ENCODE measurements at places on chromosomes 3 and 15. TPM values are rescaled to one million over a fixed set of nuclear protein-coding genes. Genes with fewer than 3 reads are reported as not detected.
A peak's percentile ranks its signal among the peaks of the same experiment; 100 is the strongest.

TIMP4 gene
- total RNA-seq, result 48.0 TPM

BBX gene
- 76.8 TPM for total RNA-seq

SLCO3A1 gene
- 12.5 TPM for total RNA-seq

IL16 gene
- 34.9 TPM for total RNA-seq

HIGD2B gene
- total RNA-seq, result not detected

EAF2 gene
- total RNA-seq, result 2.9 TPM

PEX5L gene
- total RNA-seq, result 0.06 TPM

OXNAD1 gene
- total RNA-seq, result 13.3 TPM

CAPN7 gene
- total RNA-seq, result 52.0 TPM

DNA sequence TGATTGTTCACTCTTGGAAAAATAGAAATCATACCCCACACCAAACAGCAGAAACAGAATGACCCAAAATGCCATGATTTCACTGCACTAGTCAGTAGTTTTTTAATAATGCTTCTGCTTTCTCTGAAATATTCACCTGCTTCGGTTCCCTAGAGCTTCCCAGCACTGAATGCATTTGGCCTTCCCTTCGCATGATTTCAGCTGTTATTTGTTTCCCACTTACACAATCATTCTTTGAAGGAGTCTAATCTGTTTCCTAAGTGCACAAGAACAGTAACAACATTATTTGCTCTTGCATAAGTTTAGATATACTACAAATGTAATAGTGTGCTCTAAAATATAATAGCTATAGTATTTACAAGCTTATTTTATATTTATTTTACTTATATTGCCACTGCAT, 178.7 kb downstream of the STAC start:
- no peak for DNase-seq

DNA sequence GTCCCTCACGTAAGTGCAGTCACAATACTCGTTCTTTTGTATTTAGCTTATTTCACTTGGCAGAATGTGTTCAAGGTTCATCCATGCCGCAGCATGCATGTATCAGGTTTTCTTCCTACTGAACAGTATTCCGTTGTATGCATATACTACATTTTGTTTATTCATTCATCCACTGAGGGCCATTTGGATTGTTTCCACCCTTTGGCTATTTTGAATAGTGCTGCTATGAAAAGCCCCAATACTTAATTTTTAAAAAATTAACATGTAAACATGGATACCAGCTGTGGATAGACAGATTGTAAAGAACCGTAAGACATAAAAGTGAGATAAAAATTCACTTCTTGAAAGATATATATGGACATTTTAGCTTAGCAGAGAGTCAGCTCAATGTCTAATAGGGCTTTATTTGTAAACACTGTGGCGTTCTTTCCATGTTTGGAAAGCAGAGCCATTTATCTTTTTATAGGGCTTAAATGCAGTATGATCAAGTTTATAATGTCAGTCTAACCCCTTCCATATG, 115.9 kb downstream of the VPS8 start:
- DNase-seq, result no peak

GRCh38 chr3:194125442-194125841, 10.5 kb upstream of the HES1 start:
- DNase-seq, result no peak

GRCh38 chr3:10468613-10469354, 36.6 kb downstream of the ATP2B2 start:
- no peak for DNase-seq

- no peak for DNase-seq
These were observed 13.3 kb downstream of the SH2D7 start for GRCh38 chr15:78105476-78106241.

GRCh38 chr3:123793425-123793824, 90.7 kb downstream of the MYLK start:
- peak; percentile 79 for DNase-seq

DNA sequence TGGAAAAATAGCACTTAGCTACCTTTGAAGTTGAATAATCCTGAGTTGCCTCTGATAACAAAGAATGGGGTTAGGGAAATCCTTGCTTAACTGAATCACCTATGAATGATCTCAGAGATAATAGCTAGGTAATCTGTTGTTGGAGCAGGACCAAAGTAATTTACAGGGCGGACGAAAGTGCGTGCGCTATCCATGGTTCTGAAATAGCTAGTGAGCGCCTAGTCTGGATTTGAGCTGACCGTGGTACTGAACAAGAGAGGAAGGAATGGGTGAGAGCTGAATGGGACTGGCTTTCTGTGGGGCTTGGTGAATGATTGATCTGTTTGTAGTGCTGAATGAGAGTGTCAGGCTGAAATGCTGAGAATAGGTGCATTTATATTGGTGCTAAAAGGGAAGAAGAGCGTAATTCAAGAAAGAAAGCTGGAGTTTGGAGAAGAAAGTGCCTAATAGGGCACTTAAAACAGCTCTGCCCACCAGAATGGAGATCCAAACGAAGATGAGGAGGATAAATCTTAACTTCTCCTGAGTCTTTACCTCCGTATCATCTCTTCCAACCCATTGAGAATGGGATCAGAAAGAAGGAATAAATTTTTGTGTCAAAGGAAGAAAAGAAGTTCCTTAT, 10.1 kb downstream of the SCN10A start:
- no peak for DNase-seq

- no peak for DNase-seq
These were observed 125.0 kb upstream of the TRIM42 start for GRCh38 chr3:140552898-140553297.

GRCh38 chr3:112759681-112760080, 87.0 kb downstream of the CD200R1L start:
- no peak for DNase-seq

- no peak for DNase-seq
These were observed 219.6 kb downstream of the THSD4 start for GRCh38 chr15:71334873-71335272.

GRCh38 chr15:73683777-73684580, at the start of gene CD276:
Gene CD276, plus strand, starts transcription at chr15:73684383. Its CDS starts 15,257 bp downstream, at chr15:73699640.
- DNase-seq, result no peak

DNA sequence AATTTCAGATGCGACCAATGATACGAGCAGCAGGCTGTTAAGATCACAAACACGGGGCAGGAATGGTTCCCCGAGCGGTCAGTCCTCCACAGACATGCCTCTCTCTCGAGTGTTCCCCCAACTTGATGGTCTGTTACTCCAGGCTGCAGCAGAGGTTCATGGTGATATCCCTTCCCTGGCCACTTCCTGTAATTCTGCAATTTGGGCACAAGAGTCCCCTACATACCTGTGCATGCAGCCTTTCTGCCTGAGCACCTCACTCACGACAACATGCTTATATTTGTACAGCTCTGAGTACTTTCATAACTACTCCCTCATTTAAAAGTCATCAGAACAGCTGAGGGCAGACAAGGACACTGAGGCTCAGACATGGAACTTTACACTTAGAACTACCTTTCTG, 408.1 kb upstream of the NR2F2 start:
- no peak for DNase-seq

DNA sequence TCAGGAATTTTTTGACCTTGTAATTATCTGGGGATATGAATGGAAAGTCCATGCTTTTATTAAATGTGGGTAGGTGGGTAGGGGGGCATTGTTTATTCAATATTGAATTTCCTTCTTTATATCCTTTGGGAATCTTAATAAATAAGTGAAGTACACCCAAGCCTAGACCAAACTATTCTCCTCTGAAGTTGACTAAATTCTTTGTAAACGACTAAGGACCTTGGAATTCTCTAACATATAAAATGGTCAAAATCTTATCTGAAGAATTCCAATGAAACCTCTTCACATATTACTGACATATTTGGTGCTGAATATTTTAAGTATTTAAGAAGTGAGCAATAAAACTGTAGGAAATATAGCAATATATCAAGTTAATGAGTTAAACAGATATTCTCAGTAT, 1432.1 kb upstream of the GBE1 start:
- no peak for DNase-seq

- no peak for DNase-seq
These were observed 25.6 kb downstream of the KNG1 start for GRCh38 chr3:186742618-186743380.

DNA sequence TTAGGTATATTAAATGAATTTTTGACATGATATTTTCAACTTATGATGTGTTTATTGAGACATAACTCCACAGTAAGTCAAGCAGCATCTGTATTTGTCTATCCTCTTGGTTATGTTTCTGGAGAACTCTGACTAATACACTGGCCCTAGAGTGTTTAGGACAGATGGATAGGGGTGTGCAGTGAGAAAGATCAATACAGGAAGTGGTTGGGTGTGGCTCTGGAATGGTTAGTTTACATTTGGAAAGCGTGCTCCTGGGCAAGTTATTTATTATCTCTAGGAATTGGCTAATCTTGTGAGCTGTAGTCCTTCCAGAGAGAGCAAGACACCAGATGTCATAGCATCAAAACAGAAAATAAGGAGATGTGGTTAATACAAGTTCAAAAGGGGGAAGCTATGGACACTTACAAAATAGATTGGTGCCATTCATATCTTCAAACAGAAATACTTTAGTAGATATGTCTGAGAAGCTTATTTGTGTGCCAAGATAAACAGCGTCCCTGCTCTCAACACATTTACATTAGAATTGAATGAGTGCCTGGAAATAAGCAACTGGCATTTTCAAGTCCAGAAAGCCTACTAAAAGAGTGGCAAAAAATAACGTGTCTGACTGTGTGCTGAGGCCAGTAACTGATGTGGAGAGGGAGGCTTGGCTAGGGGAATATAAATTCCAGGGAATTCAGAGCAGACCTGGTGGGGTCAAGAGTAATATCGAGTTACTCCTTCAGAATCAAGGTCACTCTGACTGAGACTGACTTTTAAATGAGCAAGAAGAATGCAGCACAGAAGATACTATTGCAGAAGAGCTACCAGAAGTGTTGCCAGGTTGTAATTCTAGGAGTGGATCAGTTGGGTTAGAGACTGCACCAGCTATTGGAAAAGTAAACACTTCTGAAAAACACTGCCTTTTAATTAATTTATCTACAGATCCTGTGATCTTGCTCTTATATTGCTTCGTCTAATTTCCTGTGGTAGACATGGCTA, 33.4 kb upstream of the PLAAT1 start:
- DNase-seq, result no peak

GRCh38 chr3:37772773-37773354, 88.8 kb upstream of the CTDSPL start:
- DNase-seq, result no peak

DNA sequence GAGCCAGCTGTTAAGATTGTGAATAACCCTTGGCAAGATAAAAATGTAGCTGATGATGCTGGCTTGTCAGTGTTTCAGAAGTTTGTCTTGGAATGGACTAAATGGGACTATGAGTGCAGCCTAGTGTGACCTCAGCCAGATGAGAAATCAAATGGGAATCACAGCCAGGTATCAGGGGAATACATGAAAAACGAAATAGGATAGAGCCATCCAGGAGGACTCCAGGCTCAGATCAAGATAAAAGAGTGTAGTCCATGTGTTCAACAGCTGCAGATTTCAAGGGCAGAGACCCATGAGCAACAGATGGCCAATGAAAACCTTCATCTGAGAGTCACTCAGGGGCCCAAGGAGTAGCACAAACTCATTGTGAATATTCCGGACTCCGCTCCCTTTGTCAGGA, 1080.9 kb upstream of the CADM2 start:
- no peak for DNase-seq

GRCh38 chr15:47908486-47908885, 191.2 kb downstream of the SEMA6D start:
- DNase-seq, result no peak

GRCh38 chr3:136385457-136385856, 135.3 kb downstream of the PCCB start:
- DNase-seq, result no peak

- DNase-seq, result no peak
These were observed 62.9 kb upstream of the AGBL1 start for GRCh38 chr15:86016750-86017149.

DNA sequence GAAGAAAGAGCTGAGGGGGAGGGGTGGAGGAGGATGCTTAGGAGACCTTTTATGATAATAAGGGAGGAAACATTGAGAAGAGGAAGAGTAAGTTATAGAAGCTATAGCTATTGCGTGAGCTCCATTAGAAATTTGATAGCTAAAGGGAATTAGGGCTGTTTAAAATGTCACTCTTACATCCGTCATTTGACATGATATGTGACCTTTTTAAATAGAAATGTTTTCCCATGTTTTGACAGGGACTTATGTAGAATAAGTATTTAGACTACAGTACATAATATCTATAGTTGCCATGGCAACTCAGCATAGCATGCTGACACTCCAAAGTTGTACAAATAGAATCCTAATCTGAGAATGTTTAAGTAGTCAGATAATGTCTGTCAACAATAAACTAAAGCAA, 19.2 kb downstream of the RAD51 start:
- no peak for DNase-seq

DNA sequence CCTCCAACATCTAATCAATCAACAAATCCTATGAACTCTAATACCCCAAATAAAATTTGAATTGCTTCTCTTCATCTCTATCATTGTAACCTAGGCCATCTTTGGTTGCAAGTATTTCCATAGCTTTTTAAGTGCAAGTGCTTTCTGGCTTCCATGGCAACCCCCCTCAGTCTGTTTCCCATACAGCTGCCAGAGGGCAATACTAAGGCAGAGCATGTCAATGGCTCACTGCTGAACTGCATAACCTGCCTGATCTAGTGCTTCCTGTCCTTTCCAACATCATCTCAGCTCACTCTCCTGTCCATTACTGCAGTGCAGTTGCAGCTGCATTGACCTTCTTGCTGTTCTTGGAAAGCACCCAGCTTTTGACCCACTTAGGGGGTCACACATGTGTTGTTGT, 198.4 kb downstream of the WNT5A start:
- DNase-seq, result no peak

DNA sequence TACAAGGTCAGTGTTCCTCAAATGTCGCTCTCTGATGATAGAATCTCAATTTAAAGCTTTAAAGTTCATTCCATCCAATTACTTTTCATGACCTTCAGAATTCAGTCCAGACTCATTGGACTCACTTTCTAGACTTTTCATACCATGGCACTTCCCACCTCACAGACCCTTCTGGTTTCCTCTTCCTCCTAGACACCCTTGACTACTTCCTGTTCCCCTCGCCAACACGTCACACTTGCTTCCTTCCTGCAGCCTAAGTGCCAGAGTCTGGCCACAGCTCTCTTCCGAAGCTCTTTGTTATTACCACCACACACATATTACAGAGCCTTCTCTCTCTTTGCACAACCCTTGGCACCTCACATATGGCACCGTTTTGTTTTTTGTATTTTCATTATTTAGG, 59.1 kb upstream of the UMPS start:
- no peak for DNase-seq

- no peak for DNase-seq
These were observed 151.8 kb downstream of the KCNAB1 start for GRCh38 chr3:156271995-156272719.

Data from esophagus muscularis mucosa (tissue), 4 donors.